ENCODE measurements at places on chromosomes 7 and 10.

- no peak for DNase-seq
Measured at GRCh38 chr10:88473989-88474883, 108.9 kb downstream of the RNLS start.

- no peak for DNase-seq
Measured at GRCh38 chr10:113329121-113329596, 223.7 kb upstream of the HABP2 start.

GRCh38 chr7:136698977-136699376 lies 169.5 kb upstream of the CHRM2 start:
- DNase-seq: no peak

GRCh38 chr7:98175260-98175940 lies 35.8 kb upstream of the BHLHA15 start:
- DNase-seq: no peak

- DNase-seq: no peak
Measured at GRCh38 chr10:14635043-14635710, 139.5 kb downstream of the FAM107B start.

DNA sequence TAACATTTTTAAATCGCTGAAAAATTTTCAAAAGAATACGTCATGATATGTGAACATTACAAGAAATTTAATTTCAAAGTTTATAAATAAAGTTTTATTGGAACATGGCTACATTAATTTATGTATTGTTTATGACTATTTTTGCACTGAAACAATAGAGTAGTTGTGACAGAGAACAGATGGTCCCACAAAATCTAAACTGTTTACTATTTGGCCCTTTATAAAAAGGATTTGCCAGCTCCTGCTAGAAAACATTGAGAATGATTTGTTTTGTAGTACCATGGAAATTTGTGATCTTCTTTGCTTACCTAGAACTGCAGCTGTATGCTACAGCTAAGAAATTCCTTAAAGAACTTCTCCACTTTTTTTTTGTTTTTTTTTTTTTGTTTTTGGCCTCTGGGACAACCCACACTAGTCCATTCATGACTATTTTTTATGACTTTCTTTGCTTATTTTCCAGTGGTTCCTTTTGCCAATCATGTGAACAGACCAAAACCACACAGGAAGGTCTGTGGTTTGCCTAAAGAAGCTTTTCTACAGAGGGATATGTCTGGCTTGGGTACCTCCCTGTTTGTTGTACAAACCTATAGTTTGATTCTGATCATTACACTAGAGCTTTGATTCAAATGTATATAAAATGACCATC lies 55.7 kb downstream of the ST7 start:
- DNase-seq: no peak
